NCI-H2227 treated with DMSO at 0.1 percent for 48 hours (cell line): ENCODE measurements at places on chromosomes 7 and 10.
A peak's percentile ranks its signal among the peaks of the same experiment; 100 is the strongest.

DNA sequence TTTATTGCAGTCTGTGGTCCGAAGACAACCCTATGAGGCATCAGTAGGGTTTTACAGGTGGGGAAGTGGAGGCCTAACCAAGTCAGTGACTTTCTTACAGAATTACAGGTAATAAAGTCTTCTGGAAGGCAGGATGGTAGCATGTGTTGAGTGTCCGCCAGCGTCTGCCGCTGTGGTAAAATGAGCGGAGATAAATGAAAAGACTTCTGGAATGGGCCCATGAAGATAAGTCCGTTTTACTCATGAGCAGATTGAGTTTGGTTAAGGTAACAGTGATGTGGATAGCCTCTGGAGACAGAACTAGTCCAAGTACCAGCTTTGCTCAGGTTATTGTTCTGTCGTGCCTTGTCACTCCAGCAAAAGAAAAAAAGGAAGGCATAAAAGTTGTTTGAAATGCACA is 966 bp downstream of the FBH1 start:
- no peak for DNase-seq

DNA sequence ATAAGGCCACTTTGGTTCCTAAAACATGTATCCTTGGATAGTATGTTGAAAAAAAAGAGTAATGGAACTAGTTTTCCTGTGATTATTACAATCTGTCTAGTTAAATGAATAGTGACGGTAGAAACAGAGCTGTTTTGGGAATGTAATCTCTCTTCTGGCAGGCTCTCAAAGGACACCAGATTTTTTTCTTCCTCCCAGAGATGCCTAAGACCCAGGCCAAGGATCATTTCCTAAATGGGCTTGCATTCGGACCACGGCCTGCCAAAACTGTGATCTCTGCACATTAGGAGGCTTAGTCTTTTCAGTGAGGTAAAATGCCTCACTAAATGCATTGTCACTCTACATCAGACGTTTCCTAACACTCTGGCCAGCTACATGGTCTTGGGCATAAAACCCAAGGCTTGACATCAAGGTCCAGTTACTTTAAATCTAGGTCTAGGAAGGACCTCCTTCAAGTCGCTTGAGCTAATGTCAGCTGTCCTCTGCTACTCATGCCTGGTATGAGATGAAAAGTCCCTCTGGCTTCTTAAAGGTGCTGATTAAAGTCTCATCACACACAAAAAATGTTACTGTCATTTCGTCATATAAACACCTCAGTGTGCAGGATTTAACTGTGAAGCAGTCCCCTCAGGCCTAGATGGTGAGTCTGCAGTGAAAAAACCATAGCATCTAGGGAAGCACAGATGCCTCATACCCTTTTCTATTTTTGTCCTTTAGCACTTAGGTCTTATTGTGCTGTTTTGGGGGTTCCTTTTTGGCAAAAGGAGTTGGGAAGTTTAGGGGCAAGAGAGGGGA is 47.7 kb downstream of the DLD start:
- DNase-seq: no peak

- DNase-seq: no peak
These were observed 124.7 kb downstream of the WDR11 start for GRCh38 chr10:120975868-120976225.

GRCh38 chr10:109866995-109867635 is 56.2 kb downstream of the XPNPEP1 start:
- no peak for DNase-seq

DNA sequence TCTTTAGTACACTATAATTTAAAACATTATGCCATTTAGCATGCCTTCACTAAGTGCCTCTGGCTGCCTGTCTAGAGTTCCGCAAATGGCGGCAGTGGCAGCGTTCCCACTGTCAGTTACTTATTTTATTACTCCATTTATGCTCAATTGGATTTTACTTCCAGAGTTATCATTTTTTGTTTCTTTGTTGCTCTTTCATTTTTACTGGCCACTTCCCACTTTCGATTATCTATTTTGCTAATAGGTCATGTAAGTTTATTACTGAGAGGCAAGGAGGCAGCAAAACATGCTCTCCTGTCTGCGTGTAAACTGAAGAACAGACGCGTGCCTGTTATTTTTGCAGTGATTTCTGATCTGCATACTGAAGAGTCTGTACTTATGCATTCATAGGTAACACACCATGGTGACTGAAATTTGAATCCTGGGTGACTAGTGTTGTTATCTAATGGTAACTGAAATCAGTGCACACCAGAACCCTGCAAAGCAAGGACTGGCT is 23.1 kb downstream of the KDM7A start:
- peak; percentile 41 for DNase-seq

- no peak for DNase-seq
These were observed 251.6 kb downstream of the DIP2C start for GRCh38 chr10:437698-438490.

DNA sequence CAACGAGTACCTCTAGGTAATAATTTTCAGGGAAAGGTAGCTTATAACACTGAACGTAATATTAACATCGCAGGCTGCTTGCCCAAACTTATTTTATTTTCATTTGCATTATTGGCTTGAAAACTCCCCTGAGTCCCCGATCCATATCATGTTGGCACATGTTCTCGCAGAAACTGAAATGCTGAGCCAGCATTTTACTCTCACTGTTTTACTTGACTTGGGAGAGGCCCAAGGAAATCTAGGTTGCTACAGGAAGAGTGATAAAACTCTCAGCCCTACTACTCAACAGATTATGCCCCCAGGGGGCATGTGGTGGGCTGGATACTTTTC is 183.5 kb upstream of the HABP2 start:
- no peak for DNase-seq

- DNase-seq: no peak
These were observed 21.2 kb downstream of the RHEB start for GRCh38 chr7:151498495-151498894.

- no peak for DNase-seq
These were observed 495 bp downstream of the EIF3B start for GRCh38 chr7:2354939-2355704.

DNA sequence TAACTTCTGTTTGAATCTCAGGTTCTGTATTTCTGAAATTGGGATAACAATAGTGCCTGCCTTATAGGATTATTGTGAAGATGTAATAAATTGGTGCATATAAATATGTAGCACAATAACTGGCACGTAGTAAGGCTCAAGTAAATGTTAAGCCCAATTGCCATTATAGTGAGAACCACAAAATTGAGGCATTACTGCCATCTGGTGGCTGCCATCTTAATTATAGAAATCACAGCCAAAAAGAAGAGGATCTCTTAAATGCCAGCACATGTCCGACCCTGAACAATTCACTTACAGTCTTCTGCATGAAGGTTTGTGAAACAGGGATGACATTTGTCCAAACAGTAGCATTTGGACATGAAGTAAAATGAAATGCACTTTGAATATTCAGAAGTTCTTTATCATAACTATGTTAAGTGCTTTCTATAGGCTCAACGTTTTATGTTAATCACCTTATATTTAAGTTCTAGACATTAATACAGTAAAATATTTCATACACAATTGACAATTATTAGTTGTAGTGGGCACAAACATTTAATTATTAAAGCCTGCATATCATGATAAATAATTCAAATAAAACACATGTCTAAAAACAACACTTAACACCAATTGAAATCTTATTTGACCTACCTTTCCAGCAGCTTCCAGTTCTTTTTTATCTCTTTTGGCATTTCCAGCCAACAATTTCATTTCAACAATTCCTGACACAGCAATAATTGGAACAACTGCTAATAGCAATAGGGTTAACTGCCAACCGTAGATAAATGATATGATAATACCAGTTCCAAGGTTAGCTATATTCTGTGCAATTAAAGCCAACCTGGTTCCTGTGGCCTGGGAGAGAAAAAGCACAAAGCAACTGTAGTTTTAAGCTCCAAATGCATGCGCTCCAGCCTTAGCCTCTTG is 58.5 kb downstream of the ABCB4 start:
- DNase-seq: peak; percentile 60

DNA sequence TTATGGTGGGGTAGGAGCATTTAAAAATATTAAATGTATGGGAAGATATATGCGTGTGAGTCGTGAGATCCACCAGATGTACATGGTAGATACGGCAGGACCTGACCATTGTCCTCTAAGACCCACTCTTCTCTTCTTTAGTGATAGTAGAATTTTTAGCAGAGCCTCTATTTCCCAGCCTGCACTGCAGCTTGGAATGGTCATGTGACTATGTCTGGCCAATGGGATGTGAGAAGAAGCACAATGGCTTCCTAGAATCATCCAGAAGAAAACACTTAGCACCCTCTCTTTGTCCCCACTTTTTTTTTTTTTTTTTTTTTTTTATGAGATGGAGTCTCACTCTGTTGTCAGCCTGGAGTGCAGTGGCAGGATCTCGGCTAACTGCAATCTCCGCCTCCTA is 86.6 kb upstream of the CYTH3 start:
- no peak for DNase-seq

- no peak for DNase-seq
These were observed 6.9 kb upstream of the GNG11 start for GRCh38 chr7:93914581-93915066.

DNA sequence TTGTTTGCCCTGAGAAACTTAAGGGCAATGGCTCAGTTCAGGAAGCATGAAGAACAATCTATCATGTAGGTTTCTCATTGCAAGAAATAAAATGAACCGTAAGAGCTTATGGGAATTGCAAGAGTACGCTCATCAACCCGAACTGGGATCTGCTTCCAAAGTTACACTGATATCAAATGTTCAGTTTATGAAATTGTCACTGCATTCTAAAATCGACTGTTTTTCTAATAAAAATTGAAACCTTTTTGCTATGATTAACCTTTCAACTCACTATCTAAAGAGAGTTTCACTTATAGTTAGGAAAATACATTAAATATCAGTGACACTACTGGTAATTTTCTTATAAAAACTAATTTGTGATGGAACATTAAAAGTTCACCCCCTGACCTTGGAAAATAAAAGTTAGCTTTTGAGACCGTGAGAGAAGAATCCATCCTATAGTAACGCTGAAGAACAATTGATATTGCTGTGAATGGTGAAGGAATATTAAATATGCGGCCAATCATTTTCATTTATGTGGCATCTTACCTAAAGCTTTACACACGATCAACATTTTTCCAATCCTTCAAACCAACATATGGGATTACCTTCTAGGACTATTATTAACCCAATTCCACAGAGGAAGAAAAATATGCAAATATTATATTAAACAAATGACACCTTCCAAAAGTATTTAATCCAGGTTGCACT is 2.2 kb downstream of the MEOX2 start:
- no peak for DNase-seq

GRCh38 chr10:91103384-91104192 is 116.9 kb upstream of the PCGF5 start:
- DNase-seq: no peak

DNA sequence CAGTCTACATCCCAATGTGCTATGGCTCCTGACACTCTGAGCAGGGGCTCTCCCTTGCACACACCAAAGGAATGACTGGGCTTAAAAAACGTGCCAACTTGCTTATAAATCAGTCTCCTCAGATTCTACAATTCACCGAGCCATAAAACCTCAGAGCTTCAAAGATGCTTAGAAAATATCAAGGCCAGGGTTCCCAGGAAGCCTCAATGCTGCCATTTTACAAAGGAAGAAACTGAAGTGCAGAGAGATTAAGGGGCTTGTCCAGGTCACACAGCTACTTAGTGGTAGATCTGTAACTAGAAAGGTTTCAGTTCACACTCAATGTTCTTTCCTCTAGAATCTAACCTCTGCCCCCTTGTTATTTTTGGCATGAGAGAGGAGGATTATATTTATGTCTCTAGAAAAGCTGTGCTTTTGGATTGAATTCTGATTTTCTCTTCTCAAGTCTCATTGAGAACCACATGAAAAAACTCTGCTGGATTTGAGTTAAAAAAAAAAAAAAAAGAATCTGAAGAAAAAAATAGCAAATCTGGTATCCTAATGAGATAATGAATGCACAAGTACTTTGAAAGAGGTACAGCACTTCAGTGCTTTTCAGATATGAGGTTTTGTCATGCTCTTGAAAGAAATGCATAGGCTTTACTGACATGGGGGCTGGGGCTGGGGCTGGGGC is 22.3 kb upstream of the TSPAN33 start:
- DNase-seq: no peak

DNA sequence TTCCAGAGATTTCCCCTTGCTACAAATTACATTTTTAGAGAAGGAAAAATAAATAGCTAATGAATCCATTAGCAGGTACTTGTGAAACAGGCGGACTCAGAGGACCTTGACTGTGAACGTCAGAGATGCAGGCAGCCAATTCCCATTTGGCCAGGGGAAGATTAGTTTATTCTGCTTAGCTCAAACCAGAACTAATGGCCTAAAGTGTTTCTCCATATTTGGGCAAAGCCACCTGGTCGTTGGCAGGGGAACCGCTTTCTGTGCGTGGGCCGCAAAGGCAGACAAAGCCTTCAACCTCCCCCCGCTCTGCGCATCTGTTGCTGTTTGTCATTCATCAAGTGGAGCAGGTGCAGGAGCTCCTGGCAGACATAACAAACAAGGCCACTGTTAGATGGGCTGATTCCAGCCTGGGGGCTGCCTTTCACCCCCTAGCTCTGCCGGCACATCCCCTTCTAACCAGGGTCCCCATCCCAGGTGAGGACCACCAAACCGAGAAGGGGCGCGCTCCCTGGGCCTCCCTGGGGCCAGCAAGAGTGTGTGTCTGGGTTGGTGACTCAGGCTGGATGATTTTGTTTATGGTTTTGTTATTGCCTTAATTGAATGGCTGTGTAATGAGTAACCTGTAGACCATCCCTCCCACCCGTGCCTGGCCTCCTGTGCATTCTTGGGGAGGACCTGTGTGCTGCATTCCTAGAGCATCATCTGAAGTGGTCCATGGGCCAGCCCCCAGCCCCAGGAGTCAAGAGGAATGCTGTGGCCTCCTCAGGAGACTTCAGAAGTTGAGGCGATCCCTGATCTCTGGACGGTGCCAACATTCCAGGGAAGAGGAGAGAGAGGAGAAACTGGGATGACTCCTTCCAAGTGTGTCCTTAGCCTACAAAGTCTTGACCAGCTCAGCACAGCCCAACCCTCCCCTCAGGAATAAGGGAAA is 14.5 kb upstream of the CPA1 start:
- peak; percentile 91 for DNase-seq

GRCh38 chr7:105712877-105713276 is 131.6 kb upstream of the EFCAB10 start:
- no peak for DNase-seq

DNA sequence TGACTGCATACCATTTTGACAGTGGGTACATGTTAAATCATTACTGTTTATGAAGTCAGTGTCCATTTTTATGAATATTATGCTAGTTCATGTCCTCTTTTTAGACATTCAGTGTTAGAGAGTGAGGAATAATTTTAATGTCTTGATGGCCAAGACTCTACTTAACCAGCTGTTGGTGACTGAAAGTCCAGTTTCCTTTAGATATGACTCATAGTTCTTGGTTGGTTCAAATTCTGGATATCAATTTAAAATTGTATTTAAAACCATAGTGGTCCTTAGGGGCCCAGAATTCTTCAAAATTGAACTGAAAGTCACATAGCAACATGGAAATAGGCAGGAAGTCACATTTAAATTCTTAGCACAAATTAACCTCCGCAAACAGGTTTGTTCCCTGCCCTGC is 196.5 kb upstream of the PRPS1L1 start:
- DNase-seq: no peak
